ENCODE measurements at places on chromosomes 16 and 17. TPM values are rescaled to one million over a fixed set of nuclear protein-coding genes. Genes with fewer than 3 reads are reported as not detected.

DNA sequence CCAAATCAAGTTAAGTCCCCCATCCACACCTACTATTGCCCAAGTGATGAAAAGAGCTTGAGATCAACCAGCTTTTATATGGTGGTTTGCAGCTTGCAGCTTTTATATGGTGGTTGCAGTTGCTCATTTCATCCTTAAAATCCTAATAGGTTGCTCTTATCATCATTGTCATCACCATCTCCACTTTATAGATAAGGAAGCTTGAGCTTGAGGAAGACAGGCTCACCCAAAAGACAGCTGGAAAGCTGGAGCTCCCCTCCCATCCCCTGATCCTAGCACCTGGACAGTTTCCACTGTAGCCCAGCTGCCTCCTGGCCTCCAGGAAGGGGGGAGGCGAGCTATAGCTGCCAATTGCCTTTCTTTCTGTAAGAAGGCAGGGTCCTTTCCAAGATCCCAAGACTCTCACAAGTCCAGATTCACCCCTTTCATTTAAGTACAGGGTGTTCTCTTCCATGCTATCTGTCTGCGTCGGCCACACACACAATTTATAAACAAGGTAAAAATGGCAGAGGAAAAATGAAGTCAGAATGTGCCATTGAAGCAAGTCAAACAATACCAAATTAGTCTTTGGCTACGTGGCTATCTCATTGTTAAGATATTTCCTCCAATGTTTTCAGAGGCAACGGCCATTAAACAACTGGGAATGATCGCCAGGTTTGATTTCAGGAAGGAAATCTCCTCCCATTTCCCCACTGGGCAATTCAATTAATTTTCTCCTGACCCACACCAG, 63.3 kb downstream of the PECAM1 start:
- H3K4me1 ChIP-seq, result peaks cover 2% of the 10 kb centered on the region
- H3K4me3 ChIP-seq, result no peak overlapping the region
- H3K36me3 ChIP-seq, result no peaks in the 10 kb centered on the region
- H3K27me3 ChIP-seq, result no peaks in the 10 kb centered on the region

The KRT32 gene
- not detected for total RNA-seq

DNA sequence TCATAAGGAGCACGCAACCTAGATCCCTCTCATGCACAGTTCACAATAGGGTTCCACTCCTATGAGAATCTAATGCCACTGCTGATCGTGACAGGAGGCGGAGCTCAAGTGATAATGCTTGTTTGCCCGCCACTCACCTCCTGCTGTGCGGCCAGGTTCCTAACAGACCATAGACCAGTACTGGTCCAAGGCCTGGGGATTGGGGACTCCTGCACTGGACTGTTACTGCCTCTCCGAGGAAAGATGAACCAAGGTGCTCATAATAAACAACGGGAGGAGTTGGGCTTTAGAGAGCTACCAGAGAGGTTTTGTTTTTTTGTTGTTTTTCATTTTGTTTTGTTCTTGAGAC, 58.2 kb downstream of the TK2 start:
- H3K4me1 ChIP-seq, result no peaks in the 10 kb centered on the region
- no peak overlapping the region for H3K27ac ChIP-seq
- no peaks in the 10 kb centered on the region for H3K36me3 ChIP-seq
- no peak overlapping the region for H3K4me3 ChIP-seq
- peaks cover 7% of the 10 kb centered on the region for H3K27me3 ChIP-seq

The SYNGR2 gene
- total RNA-seq, result 3.2 TPM

GRCh38 chr17:73742948-73743381, 98.7 kb upstream of the SDK2 start:
- peaks cover 10% of the 10 kb centered on the region for H3K27me3 ChIP-seq
- DNase-seq, result no peak
- no peak overlapping the region for H3K4me3 ChIP-seq

The USH1G gene
- 0.12 TPM for total RNA-seq

DNA sequence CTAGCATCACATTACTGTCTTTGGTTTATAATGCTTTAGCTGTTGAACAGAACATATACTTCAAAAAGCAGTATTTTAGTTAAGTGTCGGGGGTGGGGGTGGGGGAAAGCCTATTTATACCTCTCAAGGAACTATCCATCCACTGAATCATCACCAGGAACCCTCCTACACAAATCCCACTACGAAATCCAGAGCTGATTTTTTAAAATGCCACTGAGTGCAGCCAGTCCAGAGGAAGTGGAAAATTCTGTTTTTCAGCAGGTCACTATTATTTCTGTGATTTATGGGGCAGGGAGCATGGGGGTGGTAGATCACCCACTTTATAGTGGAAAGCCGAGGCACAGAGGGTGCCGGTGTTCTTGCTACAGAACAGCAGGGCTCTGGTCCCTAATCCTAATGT, 284.1 kb downstream of the SOX9 start:
- no peak overlapping the region for H3K27ac ChIP-seq
- H3K4me1 ChIP-seq, result no peaks in the 10 kb centered on the region
- peaks cover 19% of the 10 kb centered on the region for H3K27me3 ChIP-seq
- DNase-seq, result no peak

GRCh38 chr17:64426596-64426995, 22.3 kb upstream of the MILR1 start:
- DNase-seq, result no peak
- no peak overlapping the region for H3K4me3 ChIP-seq
- H3K36me3 ChIP-seq, result no peaks in the 10 kb centered on the region
- no peaks in the 10 kb centered on the region for H3K4me1 ChIP-seq

- H3K36me3 ChIP-seq, result peaks cover 19% of the 10 kb centered on the region
- DNase-seq, result no peak
- H3K4me1 ChIP-seq, result peaks cover 11% of the 10 kb centered on the region
Observed at GRCh38 chr16:89934611-89935553, 11.7 kb downstream of the TUBB3 start.

The ZNF423 gene
- 149 TPM for total RNA-seq

DNA sequence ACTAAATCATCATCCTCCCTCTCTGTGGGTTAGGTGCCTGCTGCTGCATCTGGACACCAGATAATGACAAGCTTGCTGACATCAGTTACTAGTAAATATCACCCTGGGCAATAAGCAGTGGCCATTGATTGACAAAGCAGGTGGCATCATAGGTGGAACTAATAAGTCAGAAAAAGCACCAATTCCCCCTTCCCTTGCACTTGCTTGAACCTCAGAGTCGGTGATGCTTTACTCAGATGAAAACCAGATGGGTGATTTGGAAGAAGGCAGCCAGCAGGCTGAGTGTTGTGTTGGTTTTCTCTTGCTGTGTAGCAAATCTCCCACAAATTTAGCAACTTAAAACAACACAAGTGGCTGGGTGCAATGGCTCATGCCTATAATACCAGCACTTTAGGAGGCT, 146.9 kb upstream of the NOL11 start:
- H3K27me3 ChIP-seq, result peaks cover 5% of the 10 kb centered on the region
- H3K36me3 ChIP-seq, result no peaks in the 10 kb centered on the region
- H3K4me3 ChIP-seq, result no peak overlapping the region
- H3K4me1 ChIP-seq, result peaks cover 17% of the 10 kb centered on the region

GRCh38 chr17:60832151-60832585, 154.5 kb downstream of the BCAS3 start:
- no peaks in the 10 kb centered on the region for H3K36me3 ChIP-seq
- H3K27ac ChIP-seq, result no peak overlapping the region
- H3K27me3 ChIP-seq, result no peaks in the 10 kb centered on the region
- no peak for DNase-seq
- no peak overlapping the region for H3K4me3 ChIP-seq

GRCh38 chr17:64964796-64965195, 45.5 kb upstream of the LRRC37A3 start:
- no peak overlapping the region for H3K27ac ChIP-seq
- no peak for DNase-seq
- no peaks in the 10 kb centered on the region for H3K36me3 ChIP-seq
- peak overlapping the region; percentile 57 for H3K4me3 ChIP-seq

- peak overlapping the region; percentile 5 for H3K4me3 ChIP-seq
- H3K27me3 ChIP-seq, result peaks cover 17% of the 10 kb centered on the region
- H3K4me1 ChIP-seq, result peaks cover 54% of the 10 kb centered on the region
Observed at GRCh38 chr16:49605536-49606254, 232.1 kb downstream of the C16orf78 start.

The HIGD1B gene
- 1.1 TPM for total RNA-seq

DNA sequence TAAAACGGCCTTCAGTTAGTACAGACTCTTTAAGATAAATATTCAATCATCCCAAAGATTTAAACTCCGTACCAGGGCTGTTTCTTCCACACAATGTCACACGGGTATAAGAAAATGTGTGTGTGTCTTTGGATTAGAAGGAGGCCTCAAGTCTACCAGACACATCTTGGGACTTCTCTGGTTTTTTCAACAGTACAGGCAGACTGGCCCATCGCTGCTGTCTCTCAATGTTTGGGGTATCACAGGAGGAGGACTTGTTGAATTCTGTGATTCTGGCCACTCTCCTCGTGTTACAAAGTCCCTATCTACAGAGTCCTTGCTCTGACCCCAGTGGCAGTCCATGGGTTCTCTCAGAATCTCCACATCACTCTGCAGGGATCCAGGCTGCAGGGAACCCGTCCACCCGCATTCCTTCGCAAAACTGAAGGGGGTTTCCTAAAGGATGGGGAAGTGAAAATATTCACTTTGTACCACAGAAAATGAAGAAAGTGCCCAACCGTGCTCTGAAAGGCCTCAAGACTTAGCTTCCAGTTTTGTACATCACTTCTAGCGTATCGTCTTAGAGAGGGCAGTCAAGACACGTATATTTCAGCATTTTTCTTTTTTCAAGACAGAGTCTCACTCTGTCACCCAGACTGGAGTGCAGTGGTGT, 373.2 kb downstream of the NPIPA8 start:
- H3K27ac ChIP-seq, result no peak overlapping the region
- H3K36me3 ChIP-seq, result no peaks in the 10 kb centered on the region
- peaks cover 2% of the 10 kb centered on the region for H3K27me3 ChIP-seq

The TP53TG3B gene
- total RNA-seq, result not detected

The BRCA1 gene
- total RNA-seq, result 11.3 TPM

The TMIGD1 gene
- not detected for total RNA-seq

- no peaks in the 10 kb centered on the region for H3K4me1 ChIP-seq
- H3K4me3 ChIP-seq, result no peak overlapping the region
- peaks cover 2% of the 10 kb centered on the region for H3K27me3 ChIP-seq
- no peaks in the 10 kb centered on the region for H3K36me3 ChIP-seq
Observed at GRCh38 chr17:21163101-21163500, 36.3 kb downstream of the DHRS7B start.

GRCh38 chr17:80931421-80932265, 60.0 kb upstream of the CHMP6 start:
- no peak overlapping the region for H3K4me3 ChIP-seq
- H3K4me1 ChIP-seq, result peaks cover 12% of the 10 kb centered on the region
- DNase-seq, result no peak
- no peak overlapping the region for H3K27ac ChIP-seq
- H3K27me3 ChIP-seq, result no peaks in the 10 kb centered on the region

DNA sequence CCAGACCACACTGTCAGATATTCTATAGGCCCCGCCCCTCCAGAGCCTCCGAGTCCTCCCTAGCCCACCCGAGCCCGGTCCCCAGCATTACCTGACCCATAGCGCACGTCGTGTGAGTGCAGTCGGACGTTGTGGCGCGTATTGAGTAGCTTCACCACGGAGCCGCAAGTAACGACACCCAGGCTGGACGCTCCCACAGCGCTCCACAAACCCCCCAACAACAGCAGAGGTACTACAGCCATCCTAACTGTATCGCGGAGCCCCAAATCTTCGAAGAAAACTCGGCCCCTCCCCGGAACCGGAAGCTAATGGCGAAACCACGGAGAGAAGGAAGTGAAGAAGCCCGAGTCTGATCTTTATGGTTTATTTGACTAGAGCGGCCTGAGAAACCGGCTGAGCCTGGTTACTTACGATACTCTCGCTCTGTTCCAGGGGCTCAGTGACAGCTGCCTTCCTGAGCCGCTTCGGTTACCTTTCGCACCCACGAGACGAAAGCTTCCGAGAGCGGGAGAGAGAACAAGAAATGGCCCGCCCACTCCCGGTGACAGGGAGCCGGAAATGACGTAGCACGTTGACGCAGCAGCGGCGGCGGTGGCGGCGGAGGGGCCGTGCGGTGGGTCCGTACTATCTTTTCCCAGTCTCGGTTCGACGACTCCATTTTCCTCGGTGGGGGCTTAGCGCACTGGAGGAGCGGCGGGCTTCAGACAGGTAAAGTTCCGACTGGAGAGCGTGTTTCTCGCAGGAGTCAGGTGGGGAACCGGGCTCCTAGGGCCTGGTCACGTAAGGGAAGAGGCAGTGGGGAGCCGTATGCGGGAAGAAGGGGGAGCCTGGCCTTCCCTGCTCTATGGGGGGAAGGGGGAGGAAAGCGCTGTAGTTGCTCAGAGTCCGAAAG, at the start of the genes SDF2 and SUPT6H:
Gene SDF2 (minus strand): TSS at position 272 of the 892 bp plus-strand sequence. CDS start 30 bp downstream, at position 242.
Gene SUPT6H (plus strand): TSS at position 571 of the 892 bp plus-strand sequence. CDS start 11,197 bp downstream, outside the sequence.
- H3K27ac ChIP-seq, result peak within 1 kb of the TSS; percentile 96
- peak within 1 kb of the TSS; percentile 99 for H3K4me3 ChIP-seq
- peaks cover 3% of the 10 kb centered on the region for H3K27me3 ChIP-seq
- H3K4me1 ChIP-seq, result peaks cover 10% of the 10 kb centered on the region
- DNase-seq, result peak; percentile 93

Data from glutamatergic neuron (in vitro differentiated cells).